ENCODE measurements at places on chromosomes 11 and 22.

GRCh38 chr11:16195651-16196050 lies 160.7 kb downstream of the SOX6 start:
- peak; percentile 75 for DNase-seq

GRCh38 chr11:83680321-83680720 lies 394.2 kb upstream of the CCDC90B start:
- DNase-seq, result no peak

DNA sequence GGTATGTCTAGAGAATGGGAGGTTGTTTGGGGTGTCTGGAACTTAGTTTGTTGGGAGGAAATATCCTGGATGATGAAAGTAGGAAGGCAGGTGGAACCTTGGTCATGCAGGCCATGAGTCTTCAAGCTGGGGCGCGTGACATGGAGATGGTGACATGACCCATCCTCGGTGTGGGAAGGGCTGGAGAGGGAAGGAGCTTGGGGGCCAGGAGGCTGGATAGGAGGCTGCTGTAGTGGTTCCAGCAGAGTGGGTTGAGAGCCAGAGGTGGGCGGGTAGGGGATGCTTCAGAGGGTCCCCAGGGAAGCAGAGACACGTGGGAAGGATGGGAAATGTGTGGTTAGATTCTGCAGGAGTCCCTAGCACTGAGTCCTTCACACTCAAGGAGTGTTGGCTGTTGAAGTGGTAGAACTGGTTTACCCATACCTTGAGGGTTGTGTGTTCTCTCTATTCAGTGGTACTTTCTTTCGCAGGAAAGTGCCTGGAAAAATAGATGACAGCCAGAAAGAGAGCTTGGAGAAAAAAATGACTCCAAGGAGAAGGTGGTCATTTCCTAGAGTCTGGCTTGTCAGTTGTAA lies 56.8 kb downstream of the LDLRAD3 start:
- no peak for DNase-seq

GRCh38 chr11:9228091-9228490 lies 37.1 kb downstream of the DENND5A start:
- no peak for DNase-seq

DNA sequence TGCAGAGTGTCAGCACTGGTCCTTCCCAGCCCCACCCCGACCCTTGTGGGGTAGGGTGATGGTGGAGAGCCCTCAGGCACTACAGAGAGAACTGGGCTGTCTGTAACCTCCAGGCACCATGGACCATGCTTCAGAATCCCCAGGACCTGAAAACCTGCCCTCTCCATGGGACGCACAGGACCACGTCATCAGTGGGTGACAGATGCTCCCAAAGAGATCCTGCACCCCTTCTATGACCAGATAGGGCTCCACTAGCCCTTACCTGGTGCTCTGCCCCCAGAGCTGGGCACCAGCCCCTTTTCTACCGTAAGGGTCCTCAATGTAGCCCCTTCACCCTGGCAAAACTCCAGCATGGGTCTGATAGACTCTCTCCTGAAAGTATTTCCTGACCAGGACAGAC lies 165.9 kb upstream of the NECTIN1 start:
- DNase-seq, result no peak

DNA sequence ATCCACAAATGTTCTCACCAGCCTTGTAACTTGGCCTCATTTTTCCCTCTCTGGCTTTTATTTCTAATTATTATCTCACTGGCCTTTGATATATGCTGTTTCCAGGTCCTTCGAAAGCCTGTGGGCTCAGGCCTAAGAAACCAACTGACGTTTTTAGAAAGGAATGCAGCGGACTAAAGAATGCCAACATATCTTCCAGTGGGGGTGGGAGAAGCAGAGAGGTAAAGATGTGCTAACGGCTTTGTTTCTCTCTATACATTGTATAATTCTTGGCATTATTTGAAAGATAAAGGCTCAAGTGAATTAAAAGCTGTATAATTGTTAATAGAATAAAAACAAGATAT lies 28.2 kb downstream of the OR6Q1 start:
- DNase-seq, result peak; percentile 91

DNA sequence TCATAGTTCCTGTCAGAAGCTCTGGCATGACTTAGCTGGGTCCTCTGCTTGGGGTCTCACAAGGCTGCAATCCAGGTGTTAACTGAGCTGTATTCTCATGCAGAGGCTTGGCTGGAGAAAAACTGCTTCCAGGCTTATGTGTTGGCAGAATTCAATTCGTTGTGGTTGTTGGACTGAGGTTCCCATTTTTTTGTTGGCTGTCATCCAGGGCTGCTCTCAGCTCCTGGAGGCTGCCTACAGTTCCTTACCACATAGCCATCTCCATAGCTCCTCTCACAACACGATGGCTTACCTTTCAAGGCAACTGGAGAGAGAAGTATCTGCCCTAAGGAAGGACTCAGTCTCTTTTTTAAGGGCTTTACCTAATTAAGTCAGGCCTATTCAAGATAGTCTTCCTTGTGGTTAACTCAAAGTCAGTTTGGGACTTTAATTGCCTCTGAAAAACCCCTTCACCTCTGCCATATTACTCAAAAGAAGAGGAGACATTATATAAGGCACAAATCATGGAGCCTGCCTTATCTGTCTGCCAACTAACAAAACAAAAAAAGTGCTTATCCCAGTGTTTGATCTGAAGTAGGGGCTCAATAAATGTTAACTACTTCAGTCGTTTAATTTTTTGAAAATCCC lies 35.2 kb downstream of the OR2AG2 start:
- peak; percentile 29 for DNase-seq

- DNase-seq, result no peak
Observed at GRCh38 chr11:42806191-42806590, 505.6 kb upstream of the API5 start.

GRCh38 chr22:11627798-11628650 lies 3900.0 kb upstream of the OR11H1 start:
- DNase-seq, result no peak

DNA sequence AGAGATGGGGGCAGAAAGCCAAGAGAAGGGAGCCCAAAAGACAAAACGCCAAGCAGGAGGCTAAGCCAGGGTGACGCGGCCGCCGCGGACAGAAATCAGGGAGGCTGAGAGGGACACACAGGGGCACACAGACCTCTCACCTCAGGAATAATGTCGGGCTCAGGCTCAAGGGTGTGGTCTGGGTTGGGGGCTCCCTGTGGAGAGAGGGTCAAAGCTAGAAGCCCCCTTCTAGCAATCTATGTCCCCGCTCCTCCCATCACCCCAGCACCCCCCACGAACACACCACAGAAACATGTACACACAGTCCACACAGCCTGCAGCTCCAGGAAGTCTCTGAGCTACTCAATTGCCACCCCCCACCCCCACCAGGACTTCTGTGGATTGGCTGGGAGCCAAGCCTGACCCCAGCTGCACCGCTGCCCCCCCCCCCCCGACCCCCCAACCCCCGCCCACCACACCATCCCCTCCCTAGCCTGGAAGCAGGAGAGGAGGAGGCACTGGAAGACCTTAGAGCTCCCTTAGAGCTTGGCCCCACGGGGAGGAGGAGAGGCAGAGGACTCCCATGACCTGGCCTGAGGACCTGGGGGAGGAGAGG lies 6.9 kb downstream of the BCL9L start:
- DNase-seq, result peak; percentile 68

- no peak for DNase-seq
Observed at GRCh38 chr22:30383061-30383460, 4.2 kb downstream of the RNF215 start.

GRCh38 chr22:41620589-41621098 lies at the start of gene DESI1:
Gene DESI1, minus strand, starts transcription at chr22:41621043. Its CDS starts 204 bp downstream, at chr22:41620839.
- DNase-seq, result peak; percentile 20

- no peak for DNase-seq
Observed at GRCh38 chr22:49052023-49052538, 775.6 kb downstream of the BRD1 start.

- DNase-seq, result peak; percentile 62
Observed at GRCh38 chr11:102186551-102187191, 76.4 kb downstream of the YAP1 start.

DNA sequence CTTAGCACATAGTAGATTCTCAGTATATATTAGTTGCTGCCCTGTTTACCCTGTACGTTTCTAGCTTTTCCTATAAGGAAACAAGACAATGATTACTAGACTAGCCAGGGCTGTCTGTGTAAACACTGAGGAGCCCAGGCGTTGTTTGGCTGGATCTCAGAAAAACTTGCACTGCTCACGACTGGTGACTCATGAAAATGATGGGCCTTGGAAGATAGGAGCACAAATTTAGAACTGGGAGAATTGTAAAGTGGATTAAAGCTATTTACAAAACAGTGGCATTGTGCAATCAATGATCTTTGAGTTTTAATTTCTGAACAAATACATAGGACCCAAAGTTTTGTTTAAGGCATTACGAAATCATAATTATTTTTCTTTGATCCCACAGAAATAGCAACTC lies 276.9 kb downstream of the FAM76B start:
- DNase-seq, result peak; percentile 83

- no peak for DNase-seq
Observed at GRCh38 chr11:12125609-12126149, 15.3 kb downstream of the MICAL2 start.

GRCh38 chr11:123576501-123576900 lies 77.9 kb downstream of the SCN3B start:
- DNase-seq, result no peak

- no peak for DNase-seq
Observed at GRCh38 chr11:92264350-92264749, 39.7 kb downstream of the FAT3 start.

DNA sequence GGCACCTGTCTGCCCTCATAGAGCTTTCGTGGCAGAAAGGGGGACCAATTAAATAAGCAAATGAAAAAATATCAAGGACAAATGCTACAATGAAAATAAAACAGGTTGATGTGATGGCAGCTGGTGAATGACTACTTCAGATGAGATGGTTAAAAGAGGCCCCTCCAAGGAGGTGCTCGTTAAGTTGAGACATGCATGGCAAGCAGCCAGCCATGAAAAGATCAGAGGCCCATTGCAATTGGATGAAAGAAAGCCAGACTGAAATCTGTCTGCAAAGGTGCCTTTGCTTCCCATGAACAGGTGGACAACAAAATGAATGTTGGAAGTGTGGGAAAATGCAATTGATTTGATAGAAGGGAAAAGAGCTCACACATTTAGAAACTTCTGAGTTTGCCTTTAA lies 848 bp upstream of the TRPC6 start:
- no peak for DNase-seq

GRCh38 chr11:104529906-104530305 lies 366.0 kb upstream of the PDGFD start:
- no peak for DNase-seq

DNA sequence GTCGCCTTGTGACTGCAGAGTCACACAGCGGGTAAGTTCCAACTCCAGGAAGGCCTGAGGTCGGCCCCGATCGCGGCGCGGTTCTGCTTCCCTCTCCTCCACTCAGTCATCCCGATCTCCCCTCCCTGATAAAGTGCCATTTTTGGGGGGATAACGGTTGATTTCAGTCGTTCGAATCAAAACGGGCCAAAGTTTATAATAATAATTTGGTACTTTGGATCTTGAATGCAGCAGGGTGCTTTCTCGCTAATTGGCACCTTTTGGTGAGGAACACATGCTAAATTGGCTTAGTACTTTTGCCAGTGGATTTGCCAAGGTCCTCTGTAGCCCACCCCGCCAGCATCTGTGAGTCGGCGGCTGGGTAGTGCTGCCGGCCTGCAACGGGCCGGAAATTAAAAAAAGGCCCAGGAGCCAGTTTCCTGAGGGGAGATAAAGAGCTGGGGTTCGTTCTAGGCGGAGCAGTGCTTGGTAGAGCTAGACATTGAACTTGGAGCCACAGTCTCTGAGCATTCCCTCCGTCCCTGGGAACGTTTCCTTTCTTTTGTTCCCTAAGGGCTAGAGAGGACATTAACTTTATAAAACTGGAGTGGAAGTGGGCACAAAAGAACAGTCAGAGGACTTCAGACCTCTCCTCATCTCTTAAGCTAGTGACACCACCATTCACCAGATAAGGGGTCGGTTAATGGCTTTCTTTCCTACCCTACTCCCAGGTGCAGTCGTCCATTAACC lies 997 bp downstream of the UBE2L3 start:
- peak; percentile 22 for DNase-seq

DNA sequence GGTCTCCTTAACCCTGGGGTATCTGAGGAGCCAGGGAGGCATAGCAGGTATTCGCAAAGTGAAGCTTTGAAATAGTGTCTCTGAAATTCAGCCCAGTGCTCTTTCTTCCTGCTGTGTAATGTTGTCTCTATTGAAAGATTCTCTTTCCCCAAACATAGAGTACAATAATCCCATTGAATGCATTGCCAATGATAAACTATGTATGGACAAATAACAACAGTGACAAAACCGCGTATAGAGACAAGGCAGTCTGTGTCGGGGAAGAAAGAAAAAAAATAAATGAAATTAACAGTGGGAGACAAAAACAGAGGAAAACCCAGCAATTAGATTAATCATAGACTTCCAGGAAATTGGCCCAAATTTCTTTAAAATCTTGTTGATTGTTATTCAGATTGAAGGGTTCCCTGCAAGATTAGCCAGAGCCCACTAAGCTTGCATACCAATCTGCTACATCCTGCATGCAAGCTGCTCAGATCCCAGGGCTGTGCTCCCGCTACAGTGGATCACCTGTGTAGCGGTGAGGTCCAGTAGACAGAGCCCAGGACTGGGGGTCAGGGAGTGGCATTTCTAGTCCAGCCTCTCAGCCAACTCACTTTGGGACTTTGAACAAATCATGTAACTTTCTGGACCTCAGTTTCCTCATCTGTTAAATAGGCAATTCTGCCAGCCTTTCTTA lies 492.8 kb downstream of the INSC start:
- DNase-seq, result no peak

DNA sequence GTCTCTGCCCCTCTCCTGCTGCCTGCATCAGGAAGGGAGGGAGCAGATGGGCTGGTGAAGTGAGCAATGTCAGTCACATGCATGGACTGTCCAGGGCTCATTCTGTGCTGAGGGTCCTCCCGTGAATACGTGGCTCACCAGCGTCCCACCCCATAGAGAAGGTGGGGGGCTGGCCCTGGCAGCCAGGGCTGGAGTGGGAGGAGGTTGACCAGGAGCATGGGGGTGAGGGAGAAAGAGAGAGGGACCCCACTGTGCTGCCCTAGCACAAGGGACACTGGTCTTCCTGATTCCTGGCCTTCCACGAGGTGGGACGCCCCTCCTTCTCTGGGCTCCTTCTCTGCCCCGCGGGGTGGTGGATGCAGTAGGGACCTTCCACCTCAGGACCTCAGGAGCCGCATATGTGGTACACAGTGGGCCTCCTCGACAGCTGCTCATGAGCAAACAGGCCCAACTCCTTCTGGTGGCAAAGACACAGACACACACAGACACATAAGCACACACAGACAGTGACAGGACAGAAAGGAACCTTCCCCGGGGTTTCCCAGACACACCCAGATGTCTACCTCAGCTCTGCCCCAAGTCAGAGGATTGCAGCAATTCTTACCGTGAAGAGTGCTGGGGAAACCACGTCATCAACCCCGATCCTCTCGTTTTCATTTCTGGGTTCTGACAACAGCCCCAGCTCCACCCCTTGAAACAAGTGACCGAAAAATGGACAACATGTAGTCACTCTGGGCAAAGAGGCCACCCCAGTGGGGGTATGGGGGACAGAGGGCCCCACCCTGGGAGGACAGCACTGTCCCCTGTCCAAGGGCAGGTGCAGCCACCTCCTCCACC lies 3.6 kb upstream of the APOBEC3A start:
- DNase-seq, result no peak

DNA sequence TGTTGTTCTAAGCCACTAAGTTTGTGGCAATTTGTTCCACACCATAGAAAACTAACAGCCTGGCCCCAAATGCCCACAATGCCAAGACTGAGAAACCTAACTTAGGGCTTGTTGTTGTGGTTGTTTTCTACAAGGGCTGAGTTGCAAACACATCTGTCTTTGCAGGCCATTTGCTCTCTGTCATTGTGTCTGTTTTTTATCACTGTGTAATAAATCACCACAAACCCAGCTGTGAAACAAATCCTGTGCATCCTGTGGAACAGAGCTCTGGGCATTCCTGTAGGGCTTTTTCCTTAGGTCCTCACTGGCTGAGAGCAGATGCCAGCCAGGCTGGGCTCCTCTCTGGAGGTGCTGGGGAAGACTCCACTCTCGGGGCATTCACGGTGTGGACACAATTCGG lies 15.7 kb upstream of the SYT8 start:
- DNase-seq, result no peak
